Activated naive CD8-positive, alpha-beta T cell treated with anti-CD3 and anti-CD28 coated beads for 36 hours (primary cell): ENCODE measurements at places on chromosomes 7 and 10.

GRCh38 chr7:67990003-67990402 lies 993.4 kb downstream of the TYW1 start:
- no peaks in the 10 kb centered on the region for H3K36me3 ChIP-seq
- H3K27ac ChIP-seq = no peak overlapping the region
- DNase-seq = no peak
- no peaks in the 10 kb centered on the region for H3K4me1 ChIP-seq

DNA sequence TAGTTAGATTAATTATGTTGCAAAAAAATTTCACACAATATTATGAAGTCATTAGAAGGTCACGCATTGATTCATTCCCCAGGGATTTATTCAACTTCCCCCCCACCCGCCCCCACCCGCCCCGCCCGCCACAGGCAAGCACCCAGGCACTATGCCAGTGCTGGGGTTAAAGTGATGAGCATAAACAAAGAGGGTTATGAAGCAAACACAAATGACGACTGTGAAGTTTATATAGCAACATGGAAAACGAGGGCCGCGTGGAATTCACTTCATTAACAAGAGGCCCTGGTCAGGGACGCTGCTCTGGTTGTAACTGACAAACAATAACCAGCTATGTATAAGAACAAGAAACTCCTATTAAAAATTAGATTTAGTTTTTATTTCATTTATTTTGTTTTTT lies 656.5 kb upstream of the COBL start:
- no peak overlapping the region for H3K4me3 ChIP-seq
- no peak for DNase-seq
- no peak overlapping the region for H3K27ac ChIP-seq
- no peaks in the 10 kb centered on the region for H3K27me3 ChIP-seq
- H3K36me3 ChIP-seq = no peaks in the 10 kb centered on the region

DNA sequence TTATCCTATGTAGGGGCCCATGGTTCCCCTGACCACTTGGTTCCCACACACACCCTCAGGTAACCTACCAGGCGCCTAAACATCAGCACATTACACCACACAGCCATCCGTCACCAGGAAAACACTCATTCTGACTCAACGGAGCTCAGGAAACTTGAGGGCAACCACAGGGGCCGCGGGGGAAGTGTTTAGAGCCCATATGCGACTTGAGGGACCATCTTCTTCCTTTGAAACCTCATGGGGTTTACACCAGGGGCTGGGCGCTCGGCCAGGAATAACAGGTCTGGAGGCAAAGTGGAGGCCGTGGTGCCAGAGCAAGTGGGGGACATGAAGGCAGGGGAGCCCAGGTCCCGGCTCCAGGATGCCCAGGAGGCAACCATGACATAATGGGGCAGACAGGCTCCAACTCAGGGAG lies 1.5 kb downstream of the STX1A start:
- peaks cover 13% of the 10 kb centered on the region for H3K27me3 ChIP-seq
- H3K4me3 ChIP-seq = peak overlapping the region; percentile 76
- H3K4me1 ChIP-seq = peaks cover 23% of the 10 kb centered on the region
- peak; percentile 83 for DNase-seq

DNA sequence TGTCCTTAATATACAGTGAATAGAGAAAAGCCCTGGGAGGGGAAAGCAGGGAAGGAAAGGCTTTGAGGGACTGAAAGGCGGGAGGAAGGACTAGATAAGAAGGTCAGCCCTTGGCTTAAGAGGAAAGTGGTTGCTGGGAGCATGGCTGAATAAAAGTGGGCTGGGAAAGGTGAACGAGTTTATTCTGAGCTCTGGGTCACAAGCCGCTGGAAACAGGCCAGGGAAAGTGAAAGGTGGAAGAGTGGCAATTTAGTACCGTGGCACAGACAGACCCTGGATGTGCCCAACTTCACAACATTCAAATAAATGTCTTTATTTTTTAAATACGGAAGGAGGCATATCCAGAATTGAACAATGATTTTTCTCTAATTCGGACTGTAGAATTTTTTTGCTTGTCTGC lies 39.7 kb downstream of the TAC1 start:
- H3K27ac ChIP-seq = no peak overlapping the region
- no peaks in the 10 kb centered on the region for H3K36me3 ChIP-seq
- H3K4me3 ChIP-seq = no peak overlapping the region
- no peak for DNase-seq
- no peaks in the 10 kb centered on the region for H3K4me1 ChIP-seq

- H3K4me3 ChIP-seq = peak overlapping the region; percentile 59
- H3K27me3 ChIP-seq = no peaks in the 10 kb centered on the region
- DNase-seq = no peak
- peaks cover 95% of the 10 kb centered on the region for H3K4me1 ChIP-seq
- H3K36me3 ChIP-seq = peaks cover 86% of the 10 kb centered on the region
These were observed 40.8 kb downstream of the RGS10 start for GRCh38 chr10:119501690-119502089.

- no peak overlapping the region for H3K27ac ChIP-seq
- no peaks in the 10 kb centered on the region for H3K27me3 ChIP-seq
- H3K36me3 ChIP-seq = no peaks in the 10 kb centered on the region
- no peak for DNase-seq
- H3K4me1 ChIP-seq = peaks cover under 1% of the 10 kb centered on the region
These were observed 128.5 kb upstream of the TNS3 start for GRCh38 chr7:47710201-47710935.

DNA sequence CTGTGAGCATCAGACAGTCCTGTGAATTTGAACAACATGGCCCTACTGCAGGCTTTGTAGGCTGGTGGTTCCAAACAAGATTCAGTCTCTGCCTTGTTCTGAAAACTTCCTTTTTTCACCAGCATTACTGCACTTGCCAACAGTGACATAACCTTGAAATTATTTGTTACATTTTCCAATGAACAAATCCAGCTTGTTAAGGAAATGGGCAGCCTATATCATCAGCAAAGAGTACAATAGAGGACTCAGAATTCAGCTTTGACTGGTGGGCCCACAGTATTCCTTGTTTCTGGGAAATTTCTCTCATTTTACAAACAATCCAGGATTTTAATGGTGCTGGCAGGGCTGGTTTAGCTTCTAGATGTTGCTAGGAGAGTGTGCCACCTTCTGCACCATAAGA lies 703.7 kb upstream of the FZD8 start:
- no peaks in the 10 kb centered on the region for H3K36me3 ChIP-seq
- no peaks in the 10 kb centered on the region for H3K4me1 ChIP-seq
- no peak overlapping the region for H3K4me3 ChIP-seq
- no peaks in the 10 kb centered on the region for H3K27me3 ChIP-seq

DNA sequence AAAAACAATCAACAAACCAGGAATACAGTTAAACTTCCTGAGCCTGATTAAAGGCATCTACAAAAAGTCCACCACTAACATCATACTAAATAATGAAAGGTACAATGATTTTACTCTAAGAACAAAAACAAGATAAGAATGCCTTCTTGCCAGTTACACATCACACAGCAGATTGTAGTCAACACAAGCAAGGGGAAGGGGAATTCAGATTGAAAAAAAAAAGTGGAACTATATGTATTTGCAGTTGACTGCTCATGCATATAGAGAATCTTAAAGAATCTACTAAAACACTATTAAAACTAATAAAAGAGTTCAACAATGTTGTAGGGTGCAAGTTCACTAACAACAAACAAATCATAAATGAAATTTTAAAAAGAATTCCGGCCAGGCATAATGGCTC lies 28.5 kb downstream of the ZNF33B start:
- DNase-seq = no peak
- H3K4me3 ChIP-seq = no peak overlapping the region
- peaks cover 83% of the 10 kb centered on the region for H3K36me3 ChIP-seq
- peaks cover 4% of the 10 kb centered on the region for H3K4me1 ChIP-seq

- no peak overlapping the region for H3K27ac ChIP-seq
- DNase-seq = peak; percentile 57
- H3K36me3 ChIP-seq = no peaks in the 10 kb centered on the region
- no peaks in the 10 kb centered on the region for H3K4me1 ChIP-seq
- H3K27me3 ChIP-seq = no peaks in the 10 kb centered on the region
These were observed 652.8 kb downstream of the KCNMA1 start for GRCh38 chr10:76984559-76985443.

- peaks cover 2% of the 10 kb centered on the region for H3K4me1 ChIP-seq
- peaks cover 19% of the 10 kb centered on the region for H3K27me3 ChIP-seq
- no peak overlapping the region for H3K4me3 ChIP-seq
- H3K27ac ChIP-seq = no peak overlapping the region
These were observed 341.4 kb upstream of the PODXL start for GRCh38 chr7:131897790-131898165.

- peaks cover 100% of the 10 kb centered on the region for H3K27me3 ChIP-seq
- H3K4me3 ChIP-seq = no peak overlapping the region
- H3K36me3 ChIP-seq = no peaks in the 10 kb centered on the region
- peaks cover 16% of the 10 kb centered on the region for H3K4me1 ChIP-seq
- H3K27ac ChIP-seq = no peak overlapping the region
These were observed 13.8 kb downstream of the EN2 start for GRCh38 chr7:155471718-155472117.

GRCh38 chr7:22668971-22669401 lies 58.0 kb upstream of the IL6 start:
- H3K27me3 ChIP-seq = peaks cover 10% of the 10 kb centered on the region
- peaks cover 31% of the 10 kb centered on the region for H3K4me1 ChIP-seq
- DNase-seq = no peak
- H3K4me3 ChIP-seq = no peak overlapping the region
- peaks cover 8% of the 10 kb centered on the region for H3K36me3 ChIP-seq

- no peaks in the 10 kb centered on the region for H3K27me3 ChIP-seq
- peaks cover 11% of the 10 kb centered on the region for H3K36me3 ChIP-seq
- no peaks in the 10 kb centered on the region for H3K4me1 ChIP-seq
- H3K4me3 ChIP-seq = no peak overlapping the region
- no peak overlapping the region for H3K27ac ChIP-seq
- no peak for DNase-seq
These were observed 139.6 kb downstream of the LYZL1 start for GRCh38 chr10:29428486-29428885.

GRCh38 chr10:73862011-73862410 lies 12.3 kb downstream of the CAMK2G start:
- peaks cover 30% of the 10 kb centered on the region for H3K36me3 ChIP-seq
- no peak overlapping the region for H3K27ac ChIP-seq
- H3K27me3 ChIP-seq = no peaks in the 10 kb centered on the region
- no peak overlapping the region for H3K4me3 ChIP-seq

- peaks cover 10% of the 10 kb centered on the region for H3K27me3 ChIP-seq
- no peak overlapping the region for H3K4me3 ChIP-seq
- no peaks in the 10 kb centered on the region for H3K36me3 ChIP-seq
These were observed 173.5 kb upstream of the RNF32 start for GRCh38 chr7:156466955-156467625.

DNA sequence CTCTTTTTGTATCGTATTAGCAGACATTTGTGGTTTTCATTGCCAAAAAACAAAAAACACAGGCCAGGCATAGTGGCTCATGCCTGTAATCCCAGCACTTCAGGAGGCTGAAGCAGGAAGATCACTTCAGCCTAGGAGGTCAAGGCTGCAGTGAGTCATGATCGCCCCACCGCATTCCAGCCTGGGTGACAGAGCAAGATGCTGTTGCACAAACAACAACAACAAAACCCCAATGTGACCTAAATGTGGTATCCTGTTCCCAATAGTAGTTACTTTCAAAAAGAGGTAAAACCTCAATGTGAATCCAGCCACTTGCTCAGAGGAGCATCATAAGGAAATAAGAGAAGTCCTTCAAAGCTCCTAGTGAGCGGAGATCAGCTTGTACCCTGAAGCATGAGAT lies 45.8 kb upstream of the SKAP2 start:
- peaks cover 3% of the 10 kb centered on the region for H3K27me3 ChIP-seq
- no peak overlapping the region for H3K4me3 ChIP-seq
- H3K27ac ChIP-seq = no peak overlapping the region
- no peaks in the 10 kb centered on the region for H3K4me1 ChIP-seq

GRCh38 chr7:11951909-11952308 lies 119.9 kb upstream of the THSD7A start:
- H3K27me3 ChIP-seq = no peaks in the 10 kb centered on the region
- no peak for DNase-seq

- no peaks in the 10 kb centered on the region for H3K4me1 ChIP-seq
- H3K4me3 ChIP-seq = no peak overlapping the region
- no peaks in the 10 kb centered on the region for H3K36me3 ChIP-seq
- no peaks in the 10 kb centered on the region for H3K27me3 ChIP-seq
- no peak for DNase-seq
These were observed 90.5 kb downstream of the TWIST1 start for GRCh38 chr7:19026888-19027287.

DNA sequence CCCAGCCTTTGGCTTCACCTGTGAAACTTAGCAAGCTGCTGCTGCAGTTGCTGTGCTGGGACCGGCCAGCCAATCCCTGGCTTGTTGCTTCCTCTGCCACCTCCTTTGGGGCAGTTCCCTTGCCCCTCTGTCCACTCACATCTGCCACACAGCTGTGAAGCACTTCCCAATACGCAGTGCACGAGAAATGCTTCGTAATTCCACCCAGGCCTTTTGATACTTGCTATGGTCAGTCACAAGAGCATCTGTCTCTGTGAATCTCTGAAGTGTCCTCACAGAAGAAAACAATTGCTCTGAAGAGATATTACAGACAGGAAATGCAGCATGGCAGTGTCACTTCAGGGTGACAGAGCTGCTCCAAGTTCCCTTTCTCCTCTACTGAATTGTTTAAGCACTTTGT lies 208.5 kb downstream of the PTEN start:
- H3K27ac ChIP-seq = no peak overlapping the region
- no peaks in the 10 kb centered on the region for H3K27me3 ChIP-seq
- peaks cover 4% of the 10 kb centered on the region for H3K36me3 ChIP-seq
- H3K4me3 ChIP-seq = no peak overlapping the region
- DNase-seq = no peak

DNA sequence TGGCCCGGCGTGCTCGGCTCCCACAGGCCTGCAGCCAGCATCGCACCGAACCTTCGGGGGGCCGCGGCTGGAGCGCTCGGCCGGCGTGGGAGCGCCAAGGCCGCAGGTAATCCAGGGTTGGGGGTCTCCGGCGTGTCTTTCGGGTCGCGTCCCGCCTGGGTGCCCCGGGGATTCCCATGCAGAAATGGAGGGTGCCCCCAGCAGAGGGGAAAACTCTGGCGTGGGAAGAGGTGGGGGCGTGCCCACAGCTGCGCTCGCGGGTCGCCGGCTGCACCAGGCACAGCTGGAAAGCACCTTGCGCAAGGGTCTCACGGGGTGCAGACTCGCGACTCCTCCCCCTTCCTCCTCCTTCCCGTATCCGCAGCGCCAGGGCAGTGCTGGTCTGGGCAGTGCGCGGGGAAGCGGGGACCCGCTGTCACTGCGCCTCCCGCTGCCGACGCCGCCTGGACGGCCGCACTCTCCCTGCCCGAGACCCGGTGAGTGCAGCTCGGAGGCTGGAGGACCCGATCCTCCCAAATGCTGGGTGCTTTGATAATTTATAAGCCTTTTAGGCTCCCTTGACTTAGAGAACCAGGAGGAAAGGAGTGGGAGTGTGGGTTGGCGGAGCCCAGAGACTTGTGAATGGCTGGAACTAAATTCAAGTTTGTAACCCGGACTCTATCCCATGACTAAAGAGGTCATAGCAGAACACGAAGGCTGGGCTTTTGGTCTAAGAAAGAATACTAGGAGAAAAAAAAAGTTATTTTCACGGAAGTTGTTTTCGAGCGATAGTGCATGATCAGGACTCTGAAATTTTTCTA lies 489 bp downstream of the MAP3K8 start:
- H3K27me3 ChIP-seq = peaks cover 4% of the 10 kb centered on the region
- H3K4me3 ChIP-seq = peak overlapping the region; percentile 89
- peak overlapping the region; percentile 88 for H3K27ac ChIP-seq
- peaks cover 30% of the 10 kb centered on the region for H3K36me3 ChIP-seq
- peak; percentile 74 for DNase-seq
- peaks cover 49% of the 10 kb centered on the region for H3K4me1 ChIP-seq
